ENCODE measurements at places on chromosomes 2 and 18. TPM values are rescaled to one million over a fixed set of nuclear protein-coding genes. Genes with fewer than 3 reads are reported as not detected.

- H3K36me3 ChIP-seq, result no peaks in the 10 kb centered on the region
- peaks cover 8% of the 10 kb centered on the region for H3K27me3 ChIP-seq
- peaks cover 4% of the 10 kb centered on the region for H3K4me1 ChIP-seq
- DNase-seq, result no peak
- H3K4me3 ChIP-seq, result no peak overlapping the region
These were observed 97.9 kb downstream of the ATL2 start for GRCh38 chr2:38279201-38279600.

The CGREF1 gene
- total RNA-seq, result 8.8 TPM

- H3K27me3 ChIP-seq, result no peaks in the 10 kb centered on the region
- H3K4me1 ChIP-seq, result peaks cover 9% of the 10 kb centered on the region
These were observed 72.3 kb upstream of the PSME4 start for GRCh38 chr2:54042897-54043620.

- H3K4me3 ChIP-seq, result no peak overlapping the region
- DNase-seq, result no peak
- peaks cover 22% of the 10 kb centered on the region for H3K36me3 ChIP-seq
- H3K27ac ChIP-seq, result no peak overlapping the region
These were observed 167.3 kb downstream of the SEPTIN10 start for GRCh38 chr2:109446278-109447131.

Measured in activated naive CD8-positive, alpha-beta T cell treated with anti-CD3 and anti-CD28 coated beads for 36 hours (primary cell).